ENCODE measurements at places on chromosomes 16 and 17.

GRCh38 chr17:63430223-63430622, 15.9 kb downstream of the CYB561 start:
- no peak for DNase-seq

- no peak for DNase-seq
These were observed 45.3 kb downstream of the CCDC182 start for GRCh38 chr17:57699751-57700219.

DNA sequence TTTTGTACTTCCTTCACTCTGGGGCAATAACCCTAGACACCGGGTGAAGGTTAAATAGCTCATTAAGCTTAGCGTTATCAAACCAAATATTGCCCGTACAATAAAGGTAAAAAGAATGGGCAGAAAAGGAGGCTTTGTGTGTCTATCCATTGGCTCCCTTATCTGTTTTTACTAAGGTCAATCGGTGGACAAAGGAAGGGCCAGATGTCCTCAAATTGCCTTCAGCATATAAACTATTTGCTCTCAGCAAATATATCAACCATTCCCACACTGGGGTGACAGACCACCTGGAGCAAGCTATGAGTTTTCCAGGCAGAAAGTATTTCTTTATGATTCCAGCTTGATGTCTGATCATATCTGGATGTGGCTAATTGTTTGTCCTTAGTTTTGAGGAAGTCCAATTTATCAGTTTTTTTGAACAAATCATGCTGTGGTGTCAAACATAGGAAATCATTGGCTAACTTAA, 25.3 kb upstream of the WIPI1 start:
- no peak for DNase-seq

- no peak for DNase-seq
These were observed 90.7 kb downstream of the TIMM22 start for GRCh38 chr17:1087381-1088241.

DNA sequence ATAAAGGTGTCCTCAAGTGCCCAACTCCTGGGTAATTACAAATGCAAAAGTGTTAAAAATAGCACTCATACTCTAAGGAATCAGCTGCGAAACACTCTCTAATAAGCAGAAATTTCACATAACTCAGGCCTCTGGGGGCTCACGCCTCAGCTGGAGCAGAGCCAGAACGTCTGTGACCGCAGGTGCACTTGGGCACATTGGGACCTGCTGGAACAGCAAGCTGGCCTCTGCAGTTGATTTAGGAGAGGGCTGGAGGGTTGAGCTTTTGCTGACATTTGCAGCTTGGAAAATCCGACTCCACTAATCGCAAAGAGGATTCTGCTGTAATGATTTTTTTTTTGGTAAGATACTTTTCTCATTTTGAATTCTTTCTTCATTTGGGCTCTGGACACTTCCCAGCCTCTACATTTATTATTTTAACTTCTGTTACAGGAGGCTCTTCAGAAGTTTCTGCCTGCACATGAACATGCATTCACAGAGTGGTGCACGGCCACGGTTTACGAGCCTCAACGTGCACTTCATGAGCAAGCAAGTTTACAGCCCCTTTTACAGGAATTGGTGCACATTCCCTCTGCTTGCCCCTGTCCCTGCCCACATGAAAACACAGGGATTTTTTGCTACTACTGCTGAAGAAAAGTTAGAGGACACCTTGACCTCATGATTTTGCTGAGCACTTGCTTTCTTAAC, 4.1 kb upstream of the SNTB2 start:
- DNase-seq: no peak

- peak; percentile 50 for DNase-seq
These were observed 150.8 kb downstream of the SSH2 start for GRCh38 chr17:29778956-29779811.

DNA sequence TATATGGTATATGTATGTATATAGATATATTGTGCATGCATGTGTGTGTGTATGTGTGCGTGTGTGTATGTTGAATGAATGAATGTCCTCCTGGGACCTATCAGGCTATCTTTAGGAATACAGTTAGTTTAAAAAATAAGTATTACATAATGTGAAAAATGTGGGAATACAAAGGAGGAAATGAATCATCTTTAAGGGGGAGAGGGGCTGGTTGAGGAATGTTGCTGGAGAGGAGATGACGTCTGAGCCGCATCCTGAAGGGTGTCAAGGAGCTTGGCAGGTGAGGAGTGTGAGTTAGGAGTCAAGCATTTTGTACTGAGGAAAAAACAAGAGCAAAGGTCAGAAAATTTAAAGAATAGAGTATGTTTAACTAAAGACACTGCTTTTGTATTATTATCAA, 62.4 kb upstream of the NLK start:
- DNase-seq: no peak

DNA sequence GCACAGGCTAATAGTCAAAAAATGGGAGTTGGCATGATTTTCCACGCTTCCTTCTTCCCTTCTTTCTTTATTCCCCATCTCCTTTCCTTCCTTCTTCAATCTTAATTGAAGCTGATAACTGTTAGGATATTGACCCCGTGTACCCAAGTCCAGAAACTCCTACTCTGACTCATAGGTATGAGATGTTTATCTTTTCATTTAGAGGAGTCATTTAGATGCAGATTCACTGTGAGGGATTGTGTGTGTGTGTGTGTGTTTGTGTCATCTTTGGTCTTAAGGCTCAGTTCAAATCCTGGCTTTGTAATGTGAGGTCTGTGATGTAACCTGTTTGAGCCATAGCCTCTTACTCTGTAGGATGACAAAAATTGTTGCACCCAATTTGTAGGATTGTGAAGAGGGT, 332.0 kb upstream of the MAF start:
- DNase-seq: no peak
